ENCODE measurements at places on chromosomes 4 and X. TPM values are rescaled to one million over a fixed set of nuclear protein-coding genes. Genes with fewer than 3 reads are reported as not detected.

The NOP14 gene
- 32.8 TPM for total RNA-seq

The ARHGEF9 gene
- total RNA-seq = 16.2 TPM

- H3K36me3 ChIP-seq = no peaks in the 10 kb centered on the region
- no peaks in the 10 kb centered on the region for H3K27me3 ChIP-seq
- no peak overlapping the region for H3K4me3 ChIP-seq
- DNase-seq = no peak
- no peaks in the 10 kb centered on the region for H3K4me1 ChIP-seq
Observed at GRCh38 chr4:171538601-171539100, 274.6 kb upstream of the GALNTL6 start.

GRCh38 chr4:139900964-139901376 is 235.4 kb downstream of the MGST2 start:
- H3K36me3 ChIP-seq = peaks cover 2% of the 10 kb centered on the region
- H3K27me3 ChIP-seq = peaks cover 6% of the 10 kb centered on the region
- peaks cover 5% of the 10 kb centered on the region for H3K4me1 ChIP-seq
- H3K4me3 ChIP-seq = no peak overlapping the region
- DNase-seq = no peak
- no peak overlapping the region for H3K27ac ChIP-seq

DNA sequence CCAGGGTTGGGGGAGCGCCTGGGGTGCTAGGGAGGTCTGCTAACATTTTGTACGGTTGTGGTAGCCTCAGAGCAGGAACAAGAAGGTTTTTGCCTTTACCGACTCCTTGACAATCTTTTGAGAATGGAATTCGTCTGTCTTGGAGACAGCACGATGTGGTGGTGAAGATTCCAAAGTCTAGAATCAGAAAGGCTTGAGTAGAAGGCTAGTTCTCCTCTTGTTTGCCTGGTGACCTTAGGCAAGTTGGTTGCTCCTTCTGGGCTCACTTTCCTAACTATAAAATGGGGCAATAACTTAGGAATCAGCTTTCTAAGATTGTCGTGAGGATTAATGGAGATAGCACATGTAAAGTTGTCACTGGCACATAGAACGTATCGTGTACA is 741 bp downstream of the FAM47E start:
- no peak for DNase-seq
- H3K27ac ChIP-seq = no peak overlapping the region
- H3K4me3 ChIP-seq = peak overlapping the region; percentile 87
- H3K27me3 ChIP-seq = peaks cover 75% of the 10 kb centered on the region
- H3K36me3 ChIP-seq = peaks cover 8% of the 10 kb centered on the region

GRCh38 chr4:54041100-54041499 is 23.3 kb downstream of the CHIC2 start:
- H3K4me3 ChIP-seq = no peak overlapping the region
- no peaks in the 10 kb centered on the region for H3K27me3 ChIP-seq
- H3K27ac ChIP-seq = no peak overlapping the region
- H3K4me1 ChIP-seq = peaks cover 18% of the 10 kb centered on the region
- DNase-seq = no peak

GRCh38 chr4:48578132-48578968 is 88.3 kb downstream of the ZAR1 start:
- H3K4me3 ChIP-seq = no peak overlapping the region
- H3K27ac ChIP-seq = peak overlapping the region; percentile 32
- no peaks in the 10 kb centered on the region for H3K27me3 ChIP-seq
- DNase-seq = peak; percentile 31
- peaks cover 2% of the 10 kb centered on the region for H3K4me1 ChIP-seq

- H3K4me1 ChIP-seq = no peaks in the 10 kb centered on the region
- no peaks in the 10 kb centered on the region for H3K36me3 ChIP-seq
- H3K27ac ChIP-seq = no peak overlapping the region
- no peak overlapping the region for H3K4me3 ChIP-seq
- no peak for DNase-seq
Observed at GRCh38 chr4:11565899-11566298, 137.2 kb upstream of the HS3ST1 start.

- no peaks in the 10 kb centered on the region for H3K4me1 ChIP-seq
- peaks cover 18% of the 10 kb centered on the region for H3K27me3 ChIP-seq
- H3K4me3 ChIP-seq = no peak overlapping the region
- H3K27ac ChIP-seq = no peak overlapping the region
- DNase-seq = no peak
Observed at GRCh38 chr4:113293043-113293560, 243.6 kb downstream of the ANK2 start.

The TRIM61 gene
- 0.45 TPM for total RNA-seq

- no peaks in the 10 kb centered on the region for H3K27me3 ChIP-seq
- peak overlapping the region; percentile 92 for H3K27ac ChIP-seq
- no peak for DNase-seq
- H3K4me3 ChIP-seq = peak overlapping the region; percentile 93
Observed at GRCh38 chr4:184826691-184827270, 1.0 kb upstream of the ACSL1 start.

The CPE gene
- not detected for total RNA-seq

DNA sequence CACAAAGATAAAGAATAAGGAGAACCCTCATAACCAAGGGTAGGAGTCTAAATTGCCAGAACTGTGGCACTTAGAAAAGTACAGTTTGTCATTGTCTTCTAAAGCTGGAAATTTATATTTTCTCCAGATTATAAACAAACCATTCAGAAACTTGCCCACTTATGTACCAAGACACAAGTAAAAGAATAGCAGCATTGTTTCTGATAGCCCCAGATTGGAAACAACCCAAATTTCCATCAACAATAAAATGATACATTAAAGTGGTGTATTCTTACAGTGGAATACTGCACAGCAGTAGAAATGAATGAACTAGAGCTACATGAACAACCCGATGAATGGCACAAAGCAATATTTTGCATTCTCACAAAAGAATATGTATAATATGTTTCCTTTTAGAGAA is 63.1 kb upstream of the PDHA1 start:
- H3K27ac ChIP-seq = no peak overlapping the region
- H3K4me3 ChIP-seq = no peak overlapping the region
- no peaks in the 10 kb centered on the region for H3K27me3 ChIP-seq
- H3K4me1 ChIP-seq = no peaks in the 10 kb centered on the region
- no peaks in the 10 kb centered on the region for H3K36me3 ChIP-seq

- H3K36me3 ChIP-seq = no peaks in the 10 kb centered on the region
- DNase-seq = no peak
- H3K27me3 ChIP-seq = peaks cover 8% of the 10 kb centered on the region
- H3K27ac ChIP-seq = no peak overlapping the region
- H3K4me1 ChIP-seq = no peaks in the 10 kb centered on the region
- no peak overlapping the region for H3K4me3 ChIP-seq
Observed at GRCh38 chr4:186424745-186425144, 130.6 kb downstream of the MTNR1A start.

DNA sequence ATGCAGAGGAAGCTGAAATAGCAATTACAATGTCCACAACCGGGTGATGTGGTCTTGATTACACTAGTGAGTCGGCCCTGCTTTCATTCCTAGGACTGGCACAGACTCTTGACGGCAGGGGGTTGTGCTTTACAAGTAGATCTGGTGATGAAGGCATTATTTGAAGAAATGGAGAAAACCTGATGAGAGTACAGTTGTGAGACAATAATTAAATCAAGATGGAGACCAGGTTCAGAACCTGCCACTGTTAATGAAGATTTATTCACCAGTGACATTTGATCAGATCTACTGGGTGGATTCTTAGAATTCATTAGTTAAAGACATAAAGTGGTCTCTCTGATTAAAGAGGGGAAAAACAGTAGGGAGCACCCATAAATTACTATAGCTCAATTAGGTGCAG is 747.2 kb downstream of the STPG2 start:
- no peak overlapping the region for H3K4me3 ChIP-seq
- no peaks in the 10 kb centered on the region for H3K27me3 ChIP-seq
- H3K36me3 ChIP-seq = no peaks in the 10 kb centered on the region
- no peaks in the 10 kb centered on the region for H3K4me1 ChIP-seq

- H3K4me1 ChIP-seq = peaks cover 6% of the 10 kb centered on the region
- no peaks in the 10 kb centered on the region for H3K36me3 ChIP-seq
- H3K27ac ChIP-seq = no peak overlapping the region
Observed at GRCh38 chr4:26122690-26123089, 198.1 kb upstream of the RBPJ start.

DNA sequence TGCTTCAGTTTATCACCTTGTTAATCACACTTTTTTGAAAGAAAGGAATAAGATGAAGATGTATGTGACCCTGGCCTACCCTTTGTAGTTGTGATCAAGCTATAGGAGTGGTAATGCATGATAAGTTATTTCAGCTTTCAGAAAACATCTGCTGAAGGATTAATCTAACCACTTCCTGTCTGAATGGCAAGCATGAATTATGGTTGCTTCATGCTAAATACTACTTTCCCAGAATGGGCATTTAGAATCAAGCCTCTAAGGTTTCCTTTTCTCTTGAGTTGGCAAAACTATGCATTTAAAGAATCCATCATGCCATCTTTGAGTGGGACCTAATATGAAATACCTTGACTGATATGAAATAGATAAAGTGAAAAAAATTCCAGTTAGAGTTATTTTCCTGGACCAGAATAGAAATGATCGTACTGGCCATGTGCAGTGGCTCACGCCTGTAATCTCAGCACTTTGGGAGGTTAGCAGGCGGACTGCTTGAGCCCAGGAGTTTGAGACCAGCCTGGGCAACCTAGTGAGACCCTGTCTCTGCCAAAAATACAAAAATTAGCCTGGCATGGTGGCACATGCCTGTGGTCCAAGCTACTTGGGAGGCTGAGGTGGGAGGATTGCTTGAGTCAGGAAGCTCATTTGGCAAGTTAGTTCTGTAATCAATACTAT is 59.1 kb downstream of the ANXA3 start:
- no peak for DNase-seq
- peaks cover 7% of the 10 kb centered on the region for H3K4me1 ChIP-seq
- H3K36me3 ChIP-seq = no peaks in the 10 kb centered on the region
- no peak overlapping the region for H3K27ac ChIP-seq
- no peak overlapping the region for H3K4me3 ChIP-seq

GRCh38 chr4:75662626-75663025 is 10.6 kb downstream of the G3BP2 start:
- peaks cover 31% of the 10 kb centered on the region for H3K4me1 ChIP-seq
- DNase-seq = no peak
- no peaks in the 10 kb centered on the region for H3K27me3 ChIP-seq

DNA sequence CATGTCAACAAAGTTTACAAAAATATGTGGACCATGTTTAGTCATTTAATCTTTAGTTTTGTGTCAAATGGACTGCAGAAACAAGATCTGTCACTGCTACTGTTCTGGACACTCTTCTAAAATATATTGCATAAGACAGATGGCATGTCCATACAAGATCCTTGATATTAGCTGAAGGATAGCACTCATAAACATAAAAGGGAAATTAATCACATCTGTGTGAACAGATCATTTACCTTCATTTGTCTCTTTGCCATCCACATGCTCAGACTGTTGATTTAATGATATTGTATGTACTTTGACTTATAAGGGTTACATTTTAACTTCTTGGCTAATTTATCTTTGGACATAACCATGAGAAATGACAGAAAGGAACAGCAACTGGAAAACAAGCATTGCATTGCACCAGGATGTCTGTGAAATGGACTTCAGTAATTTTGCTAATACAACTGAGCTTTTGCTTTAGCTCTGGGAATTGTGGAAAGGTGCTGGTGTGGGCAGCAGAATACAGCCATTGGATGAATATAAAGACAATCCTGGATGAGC is at the start of gene UGT2B7:
Gene UGT2B7, plus strand, starts transcription at position 364 of the 546 bp plus-strand sequence. Its CDS starts 47 bp downstream, at position 411.
- no peak within 1 kb of the TSS for H3K4me3 ChIP-seq
- no peaks in the 10 kb centered on the region for H3K27me3 ChIP-seq
- no peaks in the 10 kb centered on the region for H3K4me1 ChIP-seq

GRCh38 chr4:38832206-38832605 is 24.4 kb downstream of the TLR6 start:
- no peak for DNase-seq
- H3K4me3 ChIP-seq = no peak overlapping the region
- H3K27me3 ChIP-seq = no peaks in the 10 kb centered on the region

- no peaks in the 10 kb centered on the region for H3K27me3 ChIP-seq
- no peak overlapping the region for H3K4me3 ChIP-seq
- H3K36me3 ChIP-seq = no peaks in the 10 kb centered on the region
- no peak for DNase-seq
- no peaks in the 10 kb centered on the region for H3K4me1 ChIP-seq
- H3K27ac ChIP-seq = no peak overlapping the region
Observed at GRCh38 chr4:143071351-143071750, 113.4 kb upstream of the USP38 start.

DNA sequence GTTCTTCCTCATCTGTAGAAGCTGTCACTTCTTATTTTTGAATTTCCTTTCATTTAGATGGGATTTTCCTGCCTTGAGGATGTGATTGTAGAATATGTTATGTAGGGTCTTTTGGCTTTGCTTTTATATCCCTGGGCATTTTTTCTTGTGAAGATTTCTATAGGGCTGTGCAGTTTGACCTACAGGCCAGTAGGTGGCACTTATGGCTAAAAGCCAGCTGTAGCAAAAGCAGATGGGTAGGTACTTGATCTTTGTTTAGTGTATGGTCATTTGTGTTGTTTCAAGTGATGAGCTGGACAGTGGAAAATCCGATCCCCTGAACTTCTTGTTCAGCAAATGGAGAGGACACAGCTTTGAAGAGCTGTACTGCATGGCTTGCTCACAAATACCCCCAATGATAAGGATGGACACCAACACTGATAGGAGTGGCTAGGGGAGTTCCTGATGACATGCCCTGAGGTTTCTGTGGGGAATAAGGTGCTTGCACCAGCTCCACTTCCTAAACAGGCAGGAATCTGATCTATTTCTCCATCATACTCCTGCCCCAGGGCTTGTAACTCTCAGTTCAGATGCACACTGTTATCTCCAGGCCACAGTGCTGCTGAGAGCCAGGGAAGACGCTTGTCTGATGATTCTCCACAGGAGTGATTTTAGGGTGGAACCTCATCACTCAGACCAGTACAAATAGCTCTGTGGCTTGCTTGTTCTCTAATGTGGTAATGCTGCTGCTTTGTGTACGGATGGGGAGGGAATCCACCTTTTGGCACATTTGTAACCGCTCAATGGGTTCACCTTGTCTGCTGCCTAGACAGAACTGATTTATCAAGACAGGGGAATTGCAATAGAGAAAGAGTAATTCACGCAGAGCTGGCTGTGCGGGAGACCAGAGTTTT is 417.1 kb upstream of the MAGEB16 start:
- H3K4me1 ChIP-seq = no peaks in the 10 kb centered on the region
- H3K27me3 ChIP-seq = no peaks in the 10 kb centered on the region
- DNase-seq = no peak
- no peak overlapping the region for H3K4me3 ChIP-seq
- no peaks in the 10 kb centered on the region for H3K36me3 ChIP-seq

DNA sequence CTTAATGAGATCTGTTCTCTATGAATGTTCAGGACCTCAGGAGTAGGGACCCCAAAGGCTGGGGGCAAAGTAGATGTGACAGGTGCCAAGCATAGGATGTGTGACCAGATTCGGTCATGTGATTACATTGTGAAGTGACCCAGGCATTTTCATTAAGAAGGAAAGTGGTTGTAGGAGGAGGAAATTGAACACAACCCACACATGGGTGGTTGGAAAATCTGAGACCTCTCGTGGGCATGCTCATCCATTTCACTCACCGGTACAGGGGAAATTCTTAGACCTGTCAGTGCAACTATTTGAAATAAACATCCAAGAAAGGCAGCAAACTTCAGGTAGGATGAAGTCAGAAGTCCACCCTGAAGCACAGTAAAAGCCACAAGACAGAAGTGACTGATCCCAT is 43.5 kb upstream of the CD99 start:
- H3K27me3 ChIP-seq = no peaks in the 10 kb centered on the region
- H3K36me3 ChIP-seq = peaks cover 11% of the 10 kb centered on the region
- no peak for DNase-seq
- peaks cover 11% of the 10 kb centered on the region for H3K4me1 ChIP-seq

GRCh38 chrX:100089724-100090123 is 320.3 kb downstream of the PCDH19 start:
- H3K27me3 ChIP-seq = no peaks in the 10 kb centered on the region
- no peaks in the 10 kb centered on the region for H3K36me3 ChIP-seq
- no peak overlapping the region for H3K4me3 ChIP-seq
